ENCODE measurements at places on chromosomes 13 and 19.

- DNase-seq = no peak
Measured at GRCh38 chr19:13130886-13131490, 12.9 kb downstream of the NACC1 start.

DNA sequence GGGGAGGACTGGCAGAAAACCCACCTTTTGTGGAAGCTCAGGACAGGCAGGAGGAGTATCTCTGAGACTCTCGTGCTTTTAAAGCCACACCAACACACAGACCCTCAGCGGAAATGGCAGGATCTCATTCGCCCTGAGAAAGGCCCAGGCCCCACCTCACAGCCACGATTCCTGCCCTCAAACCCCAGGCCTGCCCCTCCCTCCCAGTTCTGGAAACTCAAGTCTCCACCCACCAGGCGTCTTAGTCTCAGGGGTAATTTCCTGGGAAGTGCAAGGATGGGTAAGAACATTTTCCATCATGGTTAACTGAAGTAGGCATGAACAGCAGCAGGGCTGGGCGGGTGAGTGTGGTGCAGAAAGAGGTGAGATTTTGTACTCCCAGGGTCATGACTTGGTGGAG is 8.0 kb upstream of the PDE4C start:
- DNase-seq = no peak

GRCh38 chr19:58183817-58184215 is 955 bp downstream of the ZNF274 start:
- no peak for DNase-seq

- DNase-seq = peak; percentile 66
Measured at GRCh38 chr13:99303863-99304521, 3.2 kb downstream of the GPR183 start.

DNA sequence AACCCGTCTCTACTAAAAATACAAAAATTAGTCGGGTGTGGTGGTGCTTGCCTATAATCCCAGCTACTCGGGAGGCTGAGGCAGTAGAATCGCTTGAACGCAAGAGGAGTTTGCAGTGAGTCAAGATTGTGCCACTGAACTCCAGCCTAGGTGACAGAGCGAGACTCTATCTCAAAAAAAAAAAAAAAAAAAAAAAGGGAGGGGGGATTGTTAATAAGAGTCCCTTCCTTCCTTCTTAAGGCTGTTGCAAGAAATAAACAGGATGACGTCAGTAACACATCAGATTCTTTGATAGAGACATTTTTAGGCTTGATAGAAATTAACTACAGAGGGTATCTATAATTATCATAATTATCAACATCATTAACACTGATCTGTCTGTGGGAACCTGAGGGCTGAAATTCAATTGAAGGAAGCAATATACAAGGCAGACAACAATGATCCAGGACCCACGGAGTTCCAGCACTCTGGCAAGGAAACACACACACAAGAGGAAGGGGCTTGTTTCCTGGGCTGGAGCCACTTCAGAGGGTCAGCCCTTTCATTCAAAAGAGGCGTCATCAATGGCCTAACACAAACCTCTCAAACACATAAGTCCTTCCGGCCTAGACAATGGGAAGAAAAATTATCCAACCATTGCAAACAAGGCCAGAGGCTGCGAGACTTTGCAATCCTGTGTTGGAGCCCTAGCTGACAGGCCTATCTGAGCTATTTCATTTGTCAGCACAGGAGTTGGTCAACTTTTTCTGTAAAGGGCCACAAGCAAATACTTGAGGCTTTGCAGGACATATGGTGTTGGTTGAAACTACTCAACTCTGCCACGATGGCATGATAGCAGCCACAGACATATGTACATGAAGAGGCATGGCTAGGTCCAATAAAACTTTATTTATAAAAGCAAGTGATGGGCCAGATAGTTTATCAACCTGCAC is 105.2 kb downstream of the INSR start:
- DNase-seq = no peak

GRCh38 chr13:102443249-102443648 is 41.4 kb upstream of the FGF14 start:
- no peak for DNase-seq

- no peak for DNase-seq
Measured at GRCh38 chr13:84867246-84867645, 932.0 kb downstream of the SLITRK6 start.

- no peak for DNase-seq
Measured at GRCh38 chr13:87302931-87303330, 368.2 kb upstream of the SLITRK5 start.

GRCh38 chr19:8731428-8732169 is 10.2 kb downstream of the OR2Z1 start:
- DNase-seq = peak; percentile 50

GRCh38 chr13:44313674-44314073 is 60.0 kb upstream of the SERP2 start:
- DNase-seq = no peak

DNA sequence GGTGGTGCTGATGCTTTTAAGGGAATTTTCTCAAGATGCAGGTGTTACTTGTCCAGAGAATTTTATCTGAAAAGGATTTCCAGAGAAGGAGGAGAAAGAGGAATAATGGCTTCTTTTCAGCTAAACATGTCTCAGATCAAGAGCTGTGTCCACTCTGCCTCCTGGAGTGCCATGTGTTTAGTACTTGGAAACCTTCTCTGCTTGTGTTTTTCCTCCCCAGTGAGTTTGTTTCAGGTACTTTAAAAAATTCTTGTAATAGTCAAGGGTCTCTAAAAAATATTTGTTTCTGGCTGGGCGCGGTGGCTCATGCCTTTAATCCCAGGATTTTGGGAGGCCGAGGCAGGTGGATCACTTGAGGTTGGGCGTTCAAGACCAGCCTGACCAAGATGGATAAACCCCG is 22.7 kb downstream of the ZNF431 start:
- no peak for DNase-seq

- DNase-seq = no peak
Measured at GRCh38 chr13:79030513-79030912, 371.6 kb upstream of the OBI1 start.

- no peak for DNase-seq
Measured at GRCh38 chr13:33235564-33235963, 50.0 kb downstream of the STARD13 start.

DNA sequence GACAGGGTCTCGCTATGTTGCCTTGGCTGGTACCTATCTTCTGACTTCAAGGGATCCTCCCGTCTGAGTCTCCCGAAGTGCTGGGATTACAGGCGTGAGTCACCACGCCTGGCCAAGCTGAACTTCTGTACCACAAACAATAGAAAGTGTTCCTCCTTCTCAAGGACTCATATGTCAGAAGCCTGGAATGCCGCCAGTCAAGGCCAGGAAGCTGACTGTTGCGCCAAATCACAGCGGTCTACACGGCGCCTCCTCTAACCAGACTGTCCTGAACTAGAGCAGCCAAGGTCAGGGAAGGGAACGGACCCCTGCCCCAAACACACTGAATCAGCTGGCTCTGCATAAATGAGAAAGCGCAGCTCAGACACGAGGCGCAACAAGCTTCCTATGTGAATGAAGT is 14.6 kb downstream of the RAB20 start:
- no peak for DNase-seq

DNA sequence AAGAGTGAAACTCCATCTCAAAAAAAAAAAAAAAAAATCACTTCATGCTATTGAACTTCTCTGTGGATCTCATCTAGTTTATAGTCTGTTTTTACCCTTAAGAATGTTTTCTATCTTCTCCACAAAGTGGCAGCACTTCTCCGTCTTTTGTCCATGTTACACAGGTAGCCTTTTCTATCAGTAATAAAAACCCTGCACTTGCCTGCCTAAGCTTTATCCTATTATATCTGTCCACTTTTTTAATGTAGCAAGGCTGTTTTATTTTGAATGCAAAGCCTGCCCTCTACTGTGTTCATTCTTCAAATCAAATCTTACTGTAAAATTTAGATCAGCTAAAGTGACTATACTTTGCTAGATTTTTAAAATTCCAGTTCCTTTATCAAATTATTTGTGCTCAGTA is 124.0 kb downstream of the STOML3 start:
- no peak for DNase-seq

- no peak for DNase-seq
Measured at GRCh38 chr19:19026299-19026971, 6.9 kb downstream of the SUGP2 start.

- no peak for DNase-seq
Measured at GRCh38 chr19:45716359-45717130, 14.2 kb downstream of the FBXO46 start.

- DNase-seq = no peak
Measured at GRCh38 chr19:42961119-42961518, 24.1 kb upstream of the PSG7 start.

- no peak for DNase-seq
Measured at GRCh38 chr13:43170506-43170905, 147.1 kb downstream of the DNAJC15 start.

DNA sequence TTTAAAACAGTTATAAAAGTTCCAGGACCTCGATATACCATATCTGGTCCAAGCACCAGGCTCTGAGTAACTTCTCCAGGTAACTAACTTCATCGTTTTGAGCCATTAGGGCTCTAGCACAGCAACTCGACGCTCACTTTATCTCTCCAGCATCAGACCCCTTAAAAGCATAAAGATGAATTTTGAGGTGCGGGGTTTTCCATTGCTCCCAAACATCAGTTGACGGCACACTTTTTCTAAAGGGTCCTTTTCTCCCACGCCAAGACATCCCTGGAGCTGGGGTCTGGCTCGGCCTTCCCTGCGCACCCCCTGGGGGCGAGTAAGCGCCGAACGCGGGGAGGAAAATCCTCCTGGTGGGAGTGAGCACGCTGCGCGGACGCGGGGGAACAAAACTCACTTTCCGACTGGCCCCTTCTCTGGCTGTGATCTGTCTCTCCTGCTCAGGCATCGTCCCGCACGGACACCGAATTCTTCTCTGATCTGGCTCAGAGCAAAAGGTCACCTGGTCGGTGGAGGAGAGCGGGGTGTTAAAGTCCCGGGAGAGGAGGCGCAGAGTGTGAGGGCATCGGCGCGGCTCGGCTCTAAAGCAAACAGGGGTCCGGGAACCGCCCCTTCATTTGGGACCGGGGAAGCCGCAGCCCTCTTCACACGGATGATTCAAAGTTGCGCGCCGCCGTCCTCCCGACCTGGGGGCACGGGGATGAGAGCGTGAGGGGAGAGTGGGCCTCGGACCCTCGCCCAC is at the start of gene ATP7B:
ATP7B (minus strand) TSS at position 561 of the 742 bp plus-strand sequence; CDS start at position 448, 113 bp downstream.
- DNase-seq = peak; percentile 24

DNA sequence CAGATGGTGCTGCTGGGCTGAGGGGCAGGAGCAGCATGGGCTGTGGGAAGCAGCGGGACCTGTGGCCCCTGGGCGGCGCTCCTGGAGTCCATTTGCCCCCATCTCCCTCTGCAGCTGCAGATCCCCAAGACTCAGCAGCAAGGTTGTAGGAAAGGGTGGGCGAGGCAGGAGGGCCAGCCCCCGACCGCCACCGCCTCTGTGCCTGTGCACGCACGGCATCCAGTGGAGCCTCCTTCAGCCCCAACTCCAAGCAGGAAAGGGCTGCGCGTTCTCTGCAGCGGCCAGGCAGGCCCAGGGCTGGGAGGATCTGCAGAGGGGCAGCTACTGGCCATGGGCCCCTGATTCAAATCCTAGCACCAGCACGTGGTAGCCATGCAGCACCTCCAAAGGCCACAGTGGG is 20.8 kb downstream of the DPF1 start:
- DNase-seq = no peak

DNA sequence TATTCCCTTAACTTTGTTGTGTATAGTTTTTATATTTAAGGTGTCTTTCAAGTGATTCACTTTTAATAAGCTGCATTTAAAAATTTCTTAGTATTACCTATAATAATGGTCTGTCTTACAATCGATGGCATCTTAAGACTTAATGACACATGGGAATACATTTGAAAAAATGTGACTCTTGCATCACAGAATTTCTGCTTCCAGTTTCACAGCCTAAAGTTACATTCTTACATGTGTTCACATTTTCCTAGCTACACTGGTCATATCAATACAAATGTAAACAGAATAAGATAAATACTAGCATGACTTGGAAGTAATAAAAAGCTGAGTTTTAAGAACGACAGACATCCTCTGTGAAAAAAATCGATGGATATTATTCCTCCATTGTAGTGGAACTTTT is 1597.1 kb upstream of the MIR17HG start:
- DNase-seq = no peak

DNA sequence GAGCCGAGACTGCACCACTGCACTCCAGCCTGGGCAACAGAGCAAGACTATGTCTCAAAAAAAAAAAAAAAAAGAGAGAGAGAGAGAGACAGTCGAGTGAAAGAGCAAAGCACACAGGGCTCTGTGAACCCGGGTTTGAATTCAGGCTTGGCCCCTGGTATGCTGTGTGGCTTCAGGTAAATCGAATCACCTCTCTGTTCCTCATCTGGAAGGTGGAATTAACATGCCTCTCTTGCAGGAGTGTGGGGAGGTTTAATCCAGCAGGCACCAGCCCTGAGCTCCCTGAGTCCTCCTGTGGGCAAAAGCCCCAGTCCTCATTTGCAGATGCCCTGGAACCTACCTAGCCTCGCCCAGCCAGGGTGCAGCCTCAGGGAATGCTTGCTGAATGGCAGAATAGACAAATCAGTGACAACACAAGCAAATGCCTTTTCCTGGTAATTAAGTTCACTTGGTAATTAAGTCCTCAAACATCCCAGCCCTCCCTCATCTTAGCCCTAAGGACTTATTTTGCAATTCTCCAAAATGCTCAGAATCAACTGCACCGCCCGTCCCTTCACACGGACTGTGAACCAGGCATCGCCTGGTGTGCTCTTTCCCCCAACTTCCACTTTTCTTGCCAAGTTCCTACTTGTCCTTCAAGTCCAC is 4.6 kb upstream of the ZNRF4 start:
- DNase-seq = no peak

GRCh38 chr13:84553227-84553626 is 671.0 kb upstream of the SLITRK1 start:
- no peak for DNase-seq

DNA sequence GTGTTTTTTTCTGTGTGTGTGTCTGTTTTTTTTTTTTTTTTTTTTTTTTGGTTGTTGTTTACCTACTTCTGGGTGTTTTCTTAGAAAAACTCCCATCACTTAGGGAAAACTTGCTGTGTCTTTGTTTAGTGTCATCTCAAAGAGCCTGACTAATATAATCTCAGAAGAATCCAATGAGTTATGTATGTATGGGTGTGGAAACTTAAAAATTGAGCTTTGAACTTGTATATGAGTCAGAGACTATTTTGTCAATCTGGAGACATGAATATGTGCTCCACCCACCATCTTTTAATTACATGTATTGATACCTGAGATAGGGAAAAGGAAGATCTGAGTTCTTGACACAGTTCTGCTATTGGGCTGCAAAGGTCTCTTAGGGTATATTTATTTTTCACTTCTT is 140.7 kb upstream of the SPRY2 start:
- DNase-seq = no peak

DNA sequence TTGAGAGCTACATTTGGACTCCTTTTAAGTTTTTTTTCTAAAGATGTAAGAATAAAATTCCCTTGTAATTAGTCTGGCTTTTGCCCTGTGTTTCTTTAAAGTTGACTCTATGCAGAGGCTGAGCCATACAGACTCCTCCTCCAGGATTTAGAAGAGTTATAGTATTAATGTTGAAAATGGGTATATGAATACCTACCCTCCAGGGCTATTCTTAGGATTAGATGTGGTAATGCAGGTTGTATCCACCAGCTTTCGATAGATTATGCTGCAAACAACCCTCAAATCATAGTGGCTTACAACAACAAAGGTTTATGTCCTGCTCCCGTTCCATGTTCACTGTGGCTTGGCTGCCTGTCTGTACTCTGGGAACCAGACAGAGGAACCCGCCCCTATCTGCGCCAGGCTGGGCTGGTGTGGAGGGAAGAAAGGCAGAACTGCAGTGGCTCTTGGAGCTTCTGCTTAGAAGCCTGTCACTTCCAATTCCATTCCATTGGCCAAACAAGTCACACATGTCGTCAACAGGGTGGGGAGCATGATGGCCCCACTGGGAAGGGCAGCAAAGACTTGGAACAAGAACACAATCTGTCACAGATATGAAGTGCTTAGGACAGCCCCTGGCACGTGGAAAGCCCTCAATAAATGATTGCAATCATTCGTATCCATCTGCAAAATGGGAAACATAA is 290.8 kb downstream of the FOXO1 start:
- DNase-seq = no peak

Measured in activated naive CD4-positive, alpha-beta T cell treated with anti-CD3 and anti-CD28 coated beads, Interleukin-2, amount 10 ng/mL, durations not matched to agents 7 days and 5 days (primary cell).